Naive B cell (primary cell): ENCODE measurements at places on chromosomes 4 and X. TPM values are rescaled to one million over a fixed set of nuclear protein-coding genes. Genes with fewer than 3 reads are reported as not detected.

- no peak for DNase-seq
Observed at GRCh38 chrX:40446921-40447320, 133.8 kb upstream of the ATP6AP2 start.

Gene NDP
- polyA plus RNA-seq = not detected

DNA sequence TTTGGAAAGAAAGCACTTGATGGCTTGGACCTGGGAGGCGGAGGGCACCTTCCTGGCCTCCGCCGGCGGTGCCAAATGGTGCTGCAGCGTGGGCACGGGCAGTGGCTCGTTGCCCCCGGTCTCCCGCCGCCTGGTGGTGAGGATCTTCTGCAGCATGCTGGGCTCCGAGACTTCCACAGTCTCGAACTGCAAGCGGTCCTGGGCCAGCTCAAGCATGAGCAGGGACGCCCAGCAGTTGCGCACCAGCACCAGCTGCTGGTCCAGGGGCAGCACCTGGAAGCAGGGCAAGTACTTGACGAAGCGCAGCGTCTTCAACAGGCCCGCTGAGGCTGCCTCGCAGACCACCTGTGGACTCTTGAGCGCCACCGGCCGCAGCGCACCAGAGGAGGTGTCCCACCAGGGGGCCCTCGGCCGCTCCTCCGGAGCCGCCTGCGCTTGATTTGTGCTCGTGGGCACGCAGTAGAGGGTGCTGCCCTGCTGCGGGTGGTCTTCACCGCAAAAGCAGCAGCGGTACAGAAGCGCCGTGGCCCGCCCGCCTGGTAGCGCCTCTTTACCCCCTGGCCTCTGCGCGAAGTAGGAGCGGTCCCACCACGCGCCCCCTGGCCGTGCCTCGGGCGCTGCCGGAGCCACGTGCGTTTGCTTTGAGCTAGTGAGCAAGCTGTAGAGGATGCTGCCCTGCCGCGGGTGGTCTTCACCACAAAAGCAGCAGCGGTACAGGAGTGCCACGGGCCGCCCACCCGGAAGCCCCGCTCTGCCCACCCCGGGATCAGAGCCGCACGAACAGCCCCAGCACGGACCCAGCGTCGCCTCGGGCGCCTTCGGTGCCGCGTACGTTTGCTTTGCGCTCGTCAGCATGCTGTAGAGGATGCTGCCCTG is 689 bp downstream of the NR0B1 start:
- DNase-seq = no peak

- no peak for DNase-seq
Observed at GRCh38 chr4:868421-868820, 42.5 kb upstream of the CPLX1 start.

DNA sequence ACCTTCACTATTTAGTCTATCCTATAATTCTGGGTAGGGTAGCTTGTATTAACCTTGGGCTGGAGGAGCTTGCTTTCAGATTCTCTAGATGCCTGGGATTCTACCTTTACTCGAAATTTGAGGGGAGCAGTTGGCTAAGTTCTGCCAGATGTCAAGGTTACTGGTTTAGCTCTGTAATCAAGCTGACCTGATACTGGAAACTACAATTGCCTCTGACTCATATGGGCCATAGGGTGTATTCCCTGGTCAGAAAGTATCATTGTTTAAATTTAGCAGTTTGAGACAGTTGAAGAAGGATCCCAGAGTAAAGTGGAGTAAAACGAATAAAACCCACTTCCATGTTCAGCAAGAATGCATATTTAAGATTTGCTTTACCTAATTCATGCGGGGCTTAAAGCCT is 337.6 kb downstream of the SPIN4 start:
- DNase-seq = no peak
